ENCODE measurements at places on chromosomes 12 and 14. TPM values are rescaled to one million over a fixed set of nuclear protein-coding genes. Genes with fewer than 3 reads are reported as not detected.

DNA sequence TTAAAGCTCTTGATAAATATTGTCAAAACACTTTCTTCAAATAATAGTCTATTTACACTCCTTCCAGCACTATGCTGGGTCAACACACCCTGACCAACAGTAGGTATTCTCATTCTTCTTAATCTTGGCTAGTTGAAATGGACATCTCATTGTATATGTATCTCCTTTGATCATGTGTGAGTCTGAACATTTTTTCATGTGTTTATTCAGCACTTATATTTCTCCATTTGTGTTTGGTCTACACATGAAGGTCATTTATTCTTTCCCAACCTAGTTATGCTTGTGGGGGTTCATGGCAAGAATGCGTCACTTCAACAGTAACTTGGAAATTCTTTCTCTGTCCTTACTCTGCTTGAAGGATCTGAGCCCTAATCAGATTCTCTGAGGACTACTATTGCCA, 133.1 kb upstream of the ARID2 start:
- no peak for DNase-seq

- DNase-seq = no peak
Measured at GRCh38 chr14:72744416-72745120, 149.3 kb downstream of the DPF3 start.

DNA sequence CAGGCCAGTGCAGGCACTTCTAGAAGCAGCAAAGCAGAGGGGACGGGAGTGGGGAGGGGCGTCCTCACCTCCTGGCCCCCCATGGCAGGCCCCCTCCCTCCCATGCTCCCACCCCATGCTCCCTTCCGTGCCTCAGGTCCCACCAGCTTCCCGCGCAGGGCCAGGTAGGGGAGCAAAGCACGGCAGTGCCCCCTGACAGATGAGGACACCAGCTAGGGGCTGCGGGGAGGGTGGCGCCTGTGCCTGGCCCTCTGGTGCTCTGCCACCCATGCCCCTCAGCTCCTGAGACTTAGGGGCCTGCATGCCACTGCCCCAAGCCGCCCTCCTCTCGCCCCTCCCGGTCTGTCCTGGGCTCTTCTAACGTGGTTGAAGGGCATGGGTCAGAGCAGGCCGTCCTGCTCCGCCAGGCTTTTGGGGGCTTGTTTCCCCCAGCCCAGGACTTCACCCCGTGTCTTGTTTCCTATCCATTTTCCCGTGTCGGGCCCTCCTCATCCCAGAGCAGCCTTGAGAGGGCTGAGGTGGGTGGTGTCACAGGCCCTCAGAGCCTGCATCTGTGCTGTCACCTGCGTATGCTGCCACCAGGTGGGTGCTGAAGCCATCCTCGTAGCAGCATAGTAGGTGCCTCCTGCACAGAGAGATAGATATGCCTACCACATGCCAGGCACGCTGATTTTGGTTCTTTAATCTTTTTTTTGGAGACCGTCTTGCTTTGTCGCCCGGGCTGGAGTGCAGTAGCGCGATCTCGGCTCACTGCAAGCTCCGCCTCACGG, 10.2 kb downstream of the TRMT61A start:
- DNase-seq = no peak

- peak; percentile 24 for DNase-seq
Measured at GRCh38 chr14:51248016-51248987, 8.3 kb downstream of the TMX1 start.

The LUM gene
- not detected for total RNA-seq

The VRTN gene
- total RNA-seq = not detected

All from G401 (cell line).